ENCODE measurements at places on chromosomes 1 and 21. TPM values are rescaled to one million over a fixed set of nuclear protein-coding genes. Genes with fewer than 3 reads are reported as not detected.

- no peaks in the 10 kb centered on the region for H3K27me3 ChIP-seq
- no peak overlapping the region for H3K27ac ChIP-seq
- no peak overlapping the region for H3K4me3 ChIP-seq
- H3K4me1 ChIP-seq = peaks cover 5% of the 10 kb centered on the region
Observed at GRCh38 chr1:40341491-40342380, 24.6 kb upstream of the COL9A2 start.

GRCh38 chr1:77016386-77016985 lies 149.2 kb downstream of the ST6GALNAC5 start:
- H3K27me3 ChIP-seq = no peaks in the 10 kb centered on the region
- H3K27ac ChIP-seq = no peak overlapping the region
- H3K36me3 ChIP-seq = no peaks in the 10 kb centered on the region
- H3K4me1 ChIP-seq = no peaks in the 10 kb centered on the region

- H3K4me1 ChIP-seq = peaks cover 3% of the 10 kb centered on the region
- H3K36me3 ChIP-seq = no peaks in the 10 kb centered on the region
- no peak within 1 kb of the TSS for H3K4me3 ChIP-seq
- no peak within 1 kb of the TSS for H3K27ac ChIP-seq
- peaks cover 39% of the 10 kb centered on the region for H3K27me3 ChIP-seq
- peak; percentile 28 for DNase-seq
Observed at GRCh38 chr1:60073605-60074278, at the start of gene C1orf87. TSS of gene C1orf87 (minus strand) at chr1:60073770. CDS start at chr1:60072643, 1,127 bp downstream.

Gene ELAVL4
- polyA plus RNA-seq = 25.1 TPM

GRCh38 chr21:46234436-46234950 lies 5.9 kb upstream of the LSS start:
- H3K27ac ChIP-seq = no peak overlapping the region
- DNase-seq = no peak
- no peaks in the 10 kb centered on the region for H3K4me1 ChIP-seq
- H3K36me3 ChIP-seq = peaks cover 50% of the 10 kb centered on the region
- no peaks in the 10 kb centered on the region for H3K27me3 ChIP-seq

GRCh38 chr1:9443913-9444445 lies 95.3 kb upstream of the SLC25A33 start:
- no peaks in the 10 kb centered on the region for H3K36me3 ChIP-seq
- peaks cover 50% of the 10 kb centered on the region for H3K4me1 ChIP-seq
- no peak for DNase-seq
- H3K27me3 ChIP-seq = no peaks in the 10 kb centered on the region

- H3K36me3 ChIP-seq = no peaks in the 10 kb centered on the region
- H3K4me1 ChIP-seq = no peaks in the 10 kb centered on the region
- no peak for DNase-seq
- no peak overlapping the region for H3K4me3 ChIP-seq
- H3K27me3 ChIP-seq = peaks cover 26% of the 10 kb centered on the region
Observed at GRCh38 chr1:111998332-111998731, 8.9 kb upstream of the KCND3 start.

DNA sequence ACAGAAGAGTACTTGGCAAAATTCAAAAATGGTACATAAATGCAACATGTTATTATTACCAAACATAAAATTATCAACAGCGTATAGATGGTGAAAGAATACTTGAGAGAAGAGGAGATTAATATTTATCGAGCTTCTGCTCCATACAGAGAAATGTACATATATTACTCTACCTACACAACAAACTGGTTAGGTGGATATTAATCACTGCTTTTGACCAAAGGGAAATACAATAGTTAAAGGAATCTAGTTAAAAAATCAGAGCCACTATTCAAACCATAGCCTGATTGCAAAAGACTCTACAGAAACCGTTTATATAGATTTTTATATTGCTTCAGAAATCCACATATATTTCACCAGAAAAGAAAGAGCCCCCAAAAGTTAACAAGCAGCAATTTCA lies 379.3 kb upstream of the PRMT6 start:
- no peaks in the 10 kb centered on the region for H3K4me1 ChIP-seq
- no peak overlapping the region for H3K4me3 ChIP-seq
- no peak for DNase-seq
- no peaks in the 10 kb centered on the region for H3K27me3 ChIP-seq

DNA sequence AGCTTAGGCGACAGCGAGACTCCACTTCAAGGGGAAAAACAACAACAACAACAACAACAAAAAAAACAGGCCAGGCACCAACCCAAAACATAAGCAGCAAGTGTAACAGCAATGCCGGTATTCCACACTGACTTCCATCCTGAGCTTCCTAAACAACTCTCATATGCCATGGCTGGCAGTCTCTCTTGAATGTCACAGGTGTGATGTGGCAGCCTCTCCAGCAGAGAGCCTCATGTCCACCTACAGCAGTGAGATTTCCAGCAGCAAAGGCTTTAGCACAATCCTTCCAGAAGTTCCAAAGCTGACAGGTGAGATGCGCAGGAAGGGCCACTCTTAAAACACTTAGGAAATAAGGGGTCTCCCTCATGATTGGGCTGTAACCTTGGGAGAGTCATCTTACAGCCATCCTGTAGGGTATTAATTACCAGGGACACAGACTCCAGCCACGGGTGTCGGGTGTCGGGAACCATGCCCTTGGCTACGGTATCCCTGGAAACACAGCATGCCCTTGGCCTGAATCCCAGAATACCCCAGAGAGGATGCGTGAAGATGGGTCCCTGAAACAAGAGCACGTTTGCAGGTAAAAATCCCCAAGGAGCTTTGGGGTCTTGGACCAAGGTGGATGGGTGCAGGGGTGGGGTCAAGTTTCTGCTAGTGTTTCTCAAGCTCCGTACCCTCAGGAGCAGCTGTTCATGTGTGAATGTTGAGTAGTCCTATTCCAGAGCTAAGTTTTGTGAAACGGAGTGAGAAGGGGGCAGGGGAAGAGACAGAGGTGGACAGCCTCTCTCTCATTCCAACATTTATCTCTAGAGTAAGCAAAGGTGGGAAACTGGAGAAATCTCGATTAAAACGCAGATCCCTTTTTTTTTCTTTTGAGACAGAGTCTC lies 31.4 kb downstream of the CLSTN1 start:
- no peak overlapping the region for H3K4me3 ChIP-seq
- H3K27ac ChIP-seq = no peak overlapping the region
- no peaks in the 10 kb centered on the region for H3K36me3 ChIP-seq
- no peaks in the 10 kb centered on the region for H3K27me3 ChIP-seq
- DNase-seq = no peak

Gene C1orf141
- 0.22 TPM for polyA plus RNA-seq

GRCh38 chr1:231743966-231744365 lies 117.4 kb downstream of the DISC1 start:
- no peaks in the 10 kb centered on the region for H3K36me3 ChIP-seq
- H3K4me3 ChIP-seq = no peak overlapping the region
- no peaks in the 10 kb centered on the region for H3K4me1 ChIP-seq
- no peak overlapping the region for H3K27ac ChIP-seq
- H3K27me3 ChIP-seq = no peaks in the 10 kb centered on the region

- no peak overlapping the region for H3K4me3 ChIP-seq
- H3K27ac ChIP-seq = no peak overlapping the region
- DNase-seq = no peak
- no peaks in the 10 kb centered on the region for H3K27me3 ChIP-seq
- H3K4me1 ChIP-seq = no peaks in the 10 kb centered on the region
Observed at GRCh38 chr1:69319287-69319686, 248.4 kb upstream of the LRRC7 start.

DNA sequence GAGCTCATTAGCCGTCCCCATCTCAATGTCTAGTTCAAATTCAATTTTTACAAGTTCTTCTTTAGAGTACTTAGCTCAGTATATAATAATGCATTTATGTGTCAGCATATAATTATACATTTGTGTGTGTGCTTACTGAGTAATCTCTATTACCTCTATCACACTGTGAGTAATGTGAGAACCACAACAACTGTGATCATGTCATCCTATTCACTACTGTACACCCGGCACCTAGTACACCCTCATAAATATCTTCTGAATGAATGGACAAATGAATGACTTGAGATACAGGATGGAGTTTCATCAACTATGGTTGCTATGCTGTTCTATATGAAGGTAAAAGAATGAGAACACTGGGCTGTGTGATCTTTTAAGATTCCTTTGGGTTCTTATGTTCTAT lies 124.0 kb downstream of the GPATCH2 start:
- no peak overlapping the region for H3K27ac ChIP-seq
- H3K4me3 ChIP-seq = no peak overlapping the region
- no peak for DNase-seq
- H3K4me1 ChIP-seq = no peaks in the 10 kb centered on the region
- H3K27me3 ChIP-seq = no peaks in the 10 kb centered on the region
- peaks cover 3% of the 10 kb centered on the region for H3K36me3 ChIP-seq

Gene FCRLB
- 0.60 TPM for polyA plus RNA-seq

Gene RPE65
- 1.2 TPM for polyA plus RNA-seq

Gene TLCD4
- polyA plus RNA-seq = 4.9 TPM

Gene NTNG1
- 4.9 TPM for polyA plus RNA-seq
